ENCODE measurements at places on chromosomes 7 and 10.
A peak's percentile ranks its signal among the peaks of the same experiment; 100 is the strongest.

GRCh38 chr10:24528946-24529345, 194.7 kb downstream of the ARHGAP21 start:
- no peak for DNase-seq

- no peak for DNase-seq
These were observed 33.7 kb downstream of the MINPP1 start for GRCh38 chr10:87538092-87539015.

GRCh38 chr10:94358480-94358879, 4.3 kb downstream of the NOC3L start:
- peak; percentile 85 for DNase-seq

DNA sequence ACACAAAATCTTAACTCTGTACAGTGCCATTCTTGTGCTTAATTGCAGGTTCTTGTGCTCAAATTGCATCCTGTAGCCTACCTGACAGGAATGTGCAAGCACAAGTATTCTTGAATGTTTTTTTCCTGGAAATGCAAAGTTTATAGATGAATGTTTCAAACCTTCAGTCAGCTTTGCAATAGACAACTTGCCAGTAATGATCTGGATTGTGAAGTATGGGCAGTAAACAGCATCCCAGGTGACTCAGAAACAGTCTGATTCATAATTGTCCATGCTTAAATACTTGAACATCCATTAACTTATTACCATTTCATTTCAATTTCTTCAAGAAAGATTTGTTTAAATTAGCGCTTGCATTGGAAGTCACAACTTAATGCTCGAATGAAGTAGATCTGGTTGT, 347.2 kb downstream of the SDK1 start:
- DNase-seq, result no peak

DNA sequence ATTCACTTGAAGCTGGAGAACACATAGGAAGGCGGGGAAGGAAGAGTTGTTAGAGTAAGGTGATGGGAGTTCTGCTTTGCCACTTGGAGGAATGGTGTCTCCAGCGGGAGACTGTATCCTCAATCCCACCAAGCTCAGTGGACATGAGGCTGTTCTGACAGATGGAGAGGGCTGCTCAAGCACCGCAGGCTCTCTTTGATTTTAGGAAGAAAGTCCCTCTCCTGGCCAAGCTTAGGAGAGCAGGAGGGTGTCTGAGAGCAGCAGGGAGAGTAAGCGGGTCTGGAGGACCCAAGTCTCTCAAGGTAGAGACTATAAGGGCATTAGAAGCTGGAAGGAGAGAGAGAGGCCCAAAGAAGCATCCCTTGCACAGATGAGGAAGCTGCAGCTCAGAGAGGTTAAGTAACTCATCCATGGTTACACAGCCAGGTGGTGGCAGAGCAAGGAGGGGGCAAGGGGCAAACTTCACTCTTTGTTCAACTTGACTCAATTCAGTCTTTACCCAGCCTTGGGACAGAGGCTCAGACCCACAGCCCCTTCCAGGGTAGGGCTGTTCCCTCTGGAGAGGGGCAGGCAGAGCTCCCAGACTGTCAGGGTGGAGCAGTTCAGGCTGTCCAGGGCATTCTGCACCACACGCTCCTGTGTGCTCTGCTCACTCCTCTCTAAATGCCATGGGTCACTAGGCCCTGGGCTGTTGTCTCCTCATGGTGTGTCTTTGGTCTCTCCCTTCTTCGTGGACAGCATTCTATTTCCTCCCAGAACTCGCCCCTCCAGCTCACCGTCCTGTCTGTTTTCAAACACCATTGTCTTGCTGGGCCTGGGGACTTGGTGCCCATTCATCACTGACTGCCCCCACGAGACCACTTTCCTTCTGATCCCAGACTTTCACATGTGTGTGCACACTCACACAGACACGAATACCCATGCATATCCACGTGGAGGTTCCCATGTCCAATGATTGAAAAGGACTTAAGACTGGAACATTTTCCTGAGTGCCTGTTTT, 8.9 kb downstream of the CHAT start:
- DNase-seq, result no peak

DNA sequence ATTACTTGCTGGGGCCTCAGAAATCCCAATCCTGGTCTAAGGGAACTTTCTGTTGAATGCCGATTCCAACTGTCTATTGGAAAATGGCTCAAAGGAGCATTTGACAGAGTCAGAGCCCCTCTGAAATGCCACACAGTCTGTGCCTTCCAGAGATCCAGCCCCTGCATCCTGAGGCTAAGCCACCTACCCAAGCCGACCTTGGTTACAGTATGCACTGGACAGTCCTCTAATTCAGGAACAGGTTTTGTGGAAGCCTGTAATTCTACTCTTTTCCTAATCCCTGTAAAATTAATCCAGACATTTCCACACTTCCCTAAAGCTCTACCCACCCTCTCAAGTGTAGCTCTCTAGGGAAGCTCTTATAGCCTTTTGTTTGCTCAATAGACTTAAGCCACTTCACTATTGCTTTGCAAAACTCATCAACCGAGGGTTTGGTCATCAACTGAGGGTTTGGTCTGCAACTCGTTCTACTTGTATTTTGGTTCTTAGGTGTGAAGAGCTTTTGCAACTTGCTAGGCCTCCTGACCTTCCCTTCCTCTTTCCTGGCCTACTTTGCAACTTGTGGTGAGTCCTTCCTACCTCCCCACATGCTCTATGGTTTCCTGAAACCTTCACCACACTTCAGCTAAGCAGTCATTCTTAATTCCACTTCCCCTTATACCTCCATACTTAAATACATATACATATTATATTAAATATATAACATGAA, 364.8 kb downstream of the SFMBT2 start:
- no peak for DNase-seq

DNA sequence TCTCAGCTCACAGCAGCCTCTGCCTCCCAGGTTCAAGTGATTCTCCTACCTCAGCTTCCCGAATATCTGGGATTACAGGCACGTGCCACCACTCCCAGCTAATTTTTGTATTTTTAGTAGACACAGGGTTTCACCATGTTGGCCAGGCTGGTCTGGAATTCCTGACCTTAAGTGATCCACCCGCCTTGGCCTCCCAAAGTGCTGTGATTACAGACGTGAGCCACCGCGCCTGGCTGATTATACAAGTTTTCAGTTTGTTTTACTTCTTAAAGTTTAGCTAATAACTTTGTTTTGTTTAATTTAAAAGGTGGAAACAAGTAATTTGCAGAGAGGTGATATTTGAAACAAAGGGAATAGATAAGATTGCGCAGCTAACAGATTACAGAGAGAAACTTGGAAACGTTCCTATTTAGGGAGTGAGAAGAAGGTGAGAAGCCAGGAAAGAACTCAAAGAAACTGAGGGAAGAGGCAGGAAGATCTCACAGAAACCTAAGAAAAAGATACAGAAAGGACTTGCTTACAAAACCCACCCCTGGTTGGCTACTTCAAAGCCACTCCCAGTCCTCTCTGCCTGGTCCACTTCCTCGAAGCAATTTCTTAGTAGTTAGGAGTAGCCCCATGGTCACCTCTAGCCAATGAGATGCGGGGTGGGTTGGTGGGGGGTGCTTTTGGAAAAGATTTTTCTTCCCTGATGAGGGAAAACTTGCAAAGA, 15.0 kb upstream of the PDLIM1 start:
- DNase-seq, result no peak

- no peak for DNase-seq
These were observed 149.5 kb upstream of the MINDY3 start for GRCh38 chr10:16009785-16010184.

DNA sequence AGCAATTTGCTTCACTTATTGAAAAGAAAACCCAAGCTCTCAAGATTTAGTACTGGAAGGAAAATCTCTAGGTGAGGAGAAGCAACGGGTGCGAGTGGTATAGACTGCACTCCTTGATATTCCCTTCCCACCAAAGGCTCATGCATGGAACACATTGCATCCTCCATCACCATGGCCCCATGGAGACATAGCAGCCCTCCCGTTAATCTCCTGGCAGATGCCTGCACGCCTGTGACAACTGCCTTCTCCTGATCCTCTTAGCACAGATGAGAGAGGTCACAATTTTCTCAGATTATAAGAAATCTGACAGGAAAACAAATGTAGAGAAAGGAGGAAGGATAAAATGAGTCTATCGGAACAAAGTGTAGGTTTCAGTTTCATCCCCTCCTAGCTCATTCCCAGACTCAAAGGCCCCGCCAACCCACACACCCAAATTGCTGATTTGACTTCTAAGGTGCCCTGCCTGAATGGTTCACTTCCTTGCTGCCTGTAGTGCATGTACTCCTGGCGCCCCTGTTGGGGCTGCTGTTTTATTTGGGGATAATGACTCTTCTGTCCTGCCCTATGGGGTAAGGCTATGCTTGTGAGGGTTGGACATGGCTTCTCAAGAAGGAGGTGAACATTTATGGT, 50.0 kb downstream of the PLXNA4 start:
- DNase-seq, result no peak

DNA sequence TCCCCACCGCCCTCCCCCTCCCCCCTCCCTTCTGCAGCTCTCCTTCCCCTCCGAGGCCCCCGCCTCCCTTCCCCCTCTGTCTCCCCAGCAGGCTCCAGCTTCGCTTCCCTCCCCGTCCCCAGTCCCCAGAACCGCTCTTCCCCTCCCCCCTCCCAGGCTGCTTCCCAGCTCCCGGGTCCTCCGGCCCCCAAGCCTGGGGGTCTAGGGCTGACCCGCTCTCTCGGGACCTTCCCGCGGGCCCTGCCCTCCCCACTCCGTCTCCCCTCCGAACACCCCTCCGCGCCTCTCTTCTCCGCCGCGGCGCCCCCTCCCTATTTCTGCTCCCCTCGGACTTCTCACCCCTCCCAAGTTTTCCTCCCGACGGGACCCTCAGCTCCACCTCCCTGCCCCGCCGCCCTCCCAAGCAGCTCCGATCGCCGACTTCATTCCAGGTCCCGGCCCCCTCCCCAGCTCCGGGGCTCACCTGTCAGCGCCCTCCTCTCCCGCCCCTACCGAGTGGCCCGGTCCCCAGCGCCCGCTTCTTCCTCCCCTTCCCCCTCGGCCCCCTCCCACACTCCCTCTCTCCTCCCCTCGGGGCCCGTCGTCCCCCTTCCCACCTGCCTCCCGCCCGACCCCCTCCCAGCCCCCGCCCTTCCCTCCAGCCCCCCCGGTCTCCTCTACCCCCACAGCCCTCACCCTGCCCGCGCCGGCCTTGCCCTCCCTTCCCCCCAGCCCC, 990 bp downstream of the ZNF467 start:
- peak; percentile 52 for DNase-seq

DNA sequence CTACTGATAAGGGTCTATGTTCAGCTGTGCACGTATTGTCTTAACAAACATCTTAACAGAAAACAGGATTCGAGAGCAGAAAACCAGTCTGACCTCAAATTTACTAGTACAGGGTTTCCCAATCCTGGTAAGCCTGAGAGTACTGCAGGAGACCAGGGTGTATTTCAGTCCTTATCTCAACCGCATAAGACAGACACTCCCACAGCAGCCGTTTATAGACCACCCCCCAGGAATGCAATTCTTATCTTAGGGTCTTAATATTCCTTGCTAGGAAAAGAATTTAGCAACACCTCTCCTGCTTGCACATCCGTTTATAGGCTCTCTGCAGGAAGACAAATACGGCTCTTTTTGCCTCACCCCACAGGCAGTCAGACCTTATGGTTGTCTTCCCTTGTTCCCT, 277.3 kb downstream of the SDK1 start:
- no peak for DNase-seq
